ENCODE measurements at places on chromosomes 12 and 14.

DNA sequence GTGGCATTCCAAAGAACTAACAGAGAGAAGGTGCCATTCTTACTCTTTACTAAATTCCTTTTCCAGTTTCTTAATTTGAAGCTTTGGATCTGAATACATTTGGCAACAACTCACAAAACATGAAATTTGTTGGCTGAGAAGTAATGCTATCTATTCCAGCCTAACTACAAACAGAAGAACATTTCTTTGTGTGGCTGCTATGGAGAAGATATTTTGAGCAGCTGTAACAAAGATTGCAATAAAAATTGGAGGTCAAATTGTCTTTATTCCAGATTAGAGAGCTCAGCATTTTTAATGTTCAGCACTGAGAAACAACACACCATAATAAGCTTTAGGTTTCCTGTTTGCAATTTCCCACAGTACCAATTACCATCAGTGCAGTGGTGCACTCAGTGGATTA is 835.8 kb upstream of the FLRT2 start:
- DNase-seq: no peak

GRCh38 chr12:65882486-65882885 is 58.2 kb downstream of the HMGA2 start:
- no peak for DNase-seq

- peak; percentile 88 for DNase-seq
Observed at GRCh38 chr14:61528591-61529021, 166.7 kb upstream of the HIF1A start.

- DNase-seq: no peak
Observed at GRCh38 chr12:104975587-104976343, 10.4 kb upstream of the NOPCHAP1 start.
